ENCODE measurements at places on chromosomes 3 and 15.

DNA sequence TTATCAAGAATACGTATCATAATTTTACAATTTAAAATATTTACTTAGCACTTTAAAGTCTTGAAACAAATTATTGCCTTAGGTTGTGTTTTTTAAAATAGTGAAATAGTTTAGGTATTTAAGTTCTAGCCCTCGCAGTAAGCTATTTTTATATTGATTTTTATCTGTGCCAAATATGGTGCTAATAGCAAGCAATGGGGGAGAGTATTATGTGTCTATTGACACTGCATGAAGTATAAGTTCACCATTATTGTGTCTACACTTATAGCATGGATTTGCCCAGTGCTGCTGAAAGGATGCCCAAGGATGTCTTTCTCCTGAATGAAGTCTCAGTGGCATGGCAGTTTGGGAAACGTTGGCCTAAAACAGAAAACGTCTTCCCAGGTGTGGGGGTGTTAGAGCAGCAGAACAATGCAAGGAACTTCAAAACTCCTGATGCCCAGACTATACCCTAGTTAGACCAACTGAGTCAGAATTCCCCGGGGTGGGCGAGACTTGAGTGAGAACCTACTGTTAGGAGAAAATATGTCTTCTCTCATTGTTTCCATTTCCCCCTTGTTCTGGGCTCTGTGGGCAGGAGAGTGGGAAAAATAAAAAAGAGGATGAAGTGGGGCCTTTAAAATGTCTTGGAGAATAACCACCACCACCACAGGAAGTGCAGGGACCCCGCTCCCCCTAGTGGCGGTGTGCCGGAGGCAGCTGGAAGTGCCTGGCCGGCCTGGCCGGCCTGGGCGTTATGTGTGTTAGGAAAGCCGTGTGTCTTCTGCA is 104.2 kb upstream of the SLC7A14 start:
- peak; percentile 50 for DNase-seq

GRCh38 chr3:108133858-108134554 is 43.2 kb upstream of the CD47 start:
- no peak for DNase-seq

DNA sequence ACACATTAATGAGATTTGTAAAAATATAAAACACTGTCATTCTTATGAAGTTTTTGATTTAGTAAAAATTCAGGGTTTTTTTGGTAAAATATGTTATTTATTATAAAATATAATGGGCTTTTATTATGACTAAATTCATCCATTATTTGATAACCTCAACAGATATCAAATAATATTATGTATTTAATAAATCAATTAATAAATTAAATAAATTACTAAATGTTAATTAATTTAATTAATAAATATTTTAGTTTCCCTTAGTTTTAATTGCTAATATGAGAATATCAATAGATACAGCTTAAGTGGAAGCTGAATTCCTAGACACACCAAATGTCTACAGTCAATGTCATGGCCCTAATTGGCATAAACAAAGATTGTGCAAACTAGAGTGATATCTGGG is 82.3 kb upstream of the DGKG start:
- no peak for DNase-seq

DNA sequence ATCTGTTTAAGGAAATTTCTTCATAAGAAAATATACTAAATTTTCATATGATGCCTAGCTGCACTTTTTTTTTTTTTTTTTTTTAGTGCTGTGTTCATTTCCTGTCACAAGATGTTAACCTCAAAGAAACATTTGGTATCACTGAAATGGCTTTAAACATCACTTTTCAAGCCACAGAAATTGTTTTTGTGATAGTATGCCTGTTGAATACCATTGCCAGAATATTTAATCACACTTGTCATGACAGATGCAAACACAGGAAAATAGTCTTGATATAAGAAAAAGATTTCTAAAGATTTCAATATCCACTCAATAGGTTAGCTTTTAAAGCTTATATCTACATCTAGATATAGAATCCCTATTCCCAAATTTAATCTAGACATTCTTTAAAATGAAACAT is 608.5 kb upstream of the AGTR1 start:
- no peak for DNase-seq

DNA sequence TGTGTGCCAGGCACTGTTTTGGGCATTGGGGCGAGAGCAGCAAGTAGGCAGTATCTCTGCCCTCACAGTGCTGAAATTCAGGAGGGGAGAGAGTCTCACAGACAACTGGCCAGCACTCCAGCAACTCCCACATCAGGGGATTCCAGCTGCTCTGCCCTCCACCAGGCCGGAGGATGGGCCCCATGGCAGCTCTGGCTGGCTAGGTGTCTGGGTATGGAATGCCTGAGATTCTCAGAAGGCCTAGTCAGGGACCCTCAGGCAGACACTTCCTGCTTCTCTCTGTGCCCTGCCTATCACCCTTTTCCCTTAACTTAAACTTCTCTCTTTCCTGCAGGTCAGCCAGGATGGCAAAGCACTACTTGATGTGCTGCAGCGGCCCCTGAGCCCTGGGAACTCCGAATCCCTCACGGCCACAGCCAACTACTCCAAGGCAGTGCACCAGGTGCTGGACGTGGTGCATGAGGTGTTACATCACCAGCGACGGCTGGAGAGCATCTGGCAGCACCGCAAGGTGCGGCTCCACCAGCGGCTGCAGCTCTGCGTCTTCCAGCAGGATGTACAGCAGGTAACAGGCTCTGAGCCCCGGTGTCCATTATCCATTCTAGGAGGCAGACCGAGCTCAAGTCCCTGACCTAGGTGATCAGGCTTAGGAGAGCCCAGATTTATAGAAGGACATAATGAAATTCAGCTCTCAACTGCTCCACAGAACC is 342.2 kb upstream of the ROPN1 start:
- DNase-seq = no peak

- DNase-seq = no peak
Observed at GRCh38 chr3:58041826-58042324, 33.7 kb downstream of the FLNB start.

- no peak for DNase-seq
Observed at GRCh38 chr3:165211721-165212120, 15.5 kb upstream of the SLITRK3 start.

DNA sequence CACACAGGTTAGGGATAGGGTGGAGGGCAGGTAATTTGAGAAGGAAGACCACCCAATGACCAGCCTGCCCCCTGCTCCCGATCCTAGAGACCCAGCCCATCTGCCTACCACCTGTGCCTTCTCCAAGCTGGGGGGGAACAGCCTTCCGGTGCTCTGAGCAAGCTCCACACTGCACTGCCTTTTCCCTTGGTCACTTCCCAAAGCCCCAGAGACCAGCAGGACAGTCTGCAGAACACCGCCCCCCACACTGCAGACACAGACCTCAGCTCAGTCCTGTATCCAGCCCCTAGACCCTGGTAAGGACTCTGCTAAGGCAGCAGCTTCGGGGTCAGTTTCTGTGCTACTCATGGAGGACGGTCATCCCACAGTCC is 156.9 kb downstream of the MEGF11 start:
- DNase-seq = no peak

DNA sequence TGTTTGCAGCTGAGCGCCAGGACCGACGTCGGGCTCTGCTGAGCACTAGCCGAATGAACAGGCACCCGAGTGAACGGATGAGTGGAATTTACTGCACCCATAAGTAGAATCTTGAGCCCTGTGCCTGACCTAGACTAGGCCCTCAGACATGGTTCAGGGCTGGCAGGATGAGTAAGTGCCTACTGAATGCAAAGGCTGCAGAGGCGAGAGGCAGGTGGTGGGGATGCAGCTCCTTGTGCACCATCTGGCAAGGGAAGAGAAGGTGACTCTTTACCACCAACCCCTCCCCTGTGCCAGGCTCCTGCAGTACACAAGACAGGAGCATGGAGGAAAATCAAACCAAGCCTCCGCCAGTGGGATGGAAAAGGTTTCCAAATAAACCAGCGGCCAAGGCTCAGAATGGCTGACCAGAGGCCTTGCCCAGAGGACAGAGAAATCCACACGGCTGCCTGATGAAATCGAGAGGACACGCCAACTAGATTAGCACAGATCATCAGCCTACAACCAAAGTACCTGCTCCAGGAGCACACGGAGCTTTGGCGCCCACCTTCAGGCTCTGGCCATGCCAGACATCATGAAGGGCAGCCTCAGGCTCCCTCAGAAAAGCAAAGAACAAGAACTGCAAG is 141.7 kb upstream of the IQSEC1 start:
- no peak for DNase-seq

- no peak for DNase-seq
Observed at GRCh38 chr3:43632269-43632733, 10.5 kb upstream of the ANO10 start.

- no peak for DNase-seq
Observed at GRCh38 chr15:30954674-30955073, 36.8 kb downstream of the MTMR10 start.

DNA sequence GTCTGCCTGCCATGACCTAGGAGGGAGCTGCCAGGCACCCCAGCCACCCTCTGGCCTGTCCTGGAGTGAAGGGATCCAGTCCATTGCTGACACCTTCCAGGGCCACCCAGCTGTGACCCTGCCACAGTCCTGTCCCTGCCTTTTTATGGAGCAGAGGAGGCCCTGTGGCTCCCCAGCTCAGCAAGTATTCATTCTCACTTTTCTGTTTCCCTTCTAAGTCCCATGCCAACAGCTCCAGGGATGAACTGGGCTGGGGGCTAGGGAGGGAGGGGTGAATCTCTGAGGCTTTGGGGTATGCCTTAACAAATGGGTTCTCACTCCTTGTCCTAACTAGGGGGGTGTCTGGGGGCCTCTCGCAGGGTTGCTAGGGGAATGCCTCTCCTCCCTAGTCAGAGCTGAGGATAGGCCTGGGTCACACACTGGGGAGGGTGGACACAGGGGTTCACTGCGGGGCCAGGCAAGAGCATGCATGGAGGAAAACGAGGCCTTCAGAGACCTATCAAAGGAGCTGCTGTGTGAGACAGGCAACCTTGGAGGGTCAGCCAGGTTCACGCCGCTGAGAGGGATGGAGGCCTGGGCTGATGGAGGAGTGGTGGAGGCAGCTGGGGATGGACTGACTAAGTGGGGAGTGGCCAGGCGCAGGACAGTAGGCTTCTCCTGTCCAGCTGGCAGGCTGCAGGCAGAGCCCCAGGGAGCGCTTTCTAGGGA is 31.8 kb downstream of the EPHB3 start:
- no peak for DNase-seq

DNA sequence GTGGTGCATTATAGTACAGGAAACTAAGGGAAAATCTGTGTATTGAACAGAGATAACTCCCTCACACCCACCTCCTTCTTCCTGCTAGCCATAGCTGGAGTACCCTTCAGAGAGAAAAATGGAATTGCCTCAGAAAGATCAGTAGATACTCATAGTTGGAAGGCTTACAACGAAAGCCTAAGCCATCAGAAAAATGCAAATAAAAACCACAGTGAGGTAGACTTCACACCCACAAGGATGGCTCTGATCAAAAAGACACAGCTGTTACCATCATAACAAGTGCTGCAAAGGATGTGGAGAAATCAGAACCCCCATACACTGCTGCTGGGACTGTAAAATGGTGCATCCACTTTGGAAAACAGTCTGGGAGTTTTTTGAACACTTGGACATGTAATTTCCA is 7.4 kb upstream of the DLG1 start:
- no peak for DNase-seq

GRCh38 chr3:111072031-111072921 is 660 bp downstream of the NECTIN3 start:
- peak; percentile 11 for DNase-seq

DNA sequence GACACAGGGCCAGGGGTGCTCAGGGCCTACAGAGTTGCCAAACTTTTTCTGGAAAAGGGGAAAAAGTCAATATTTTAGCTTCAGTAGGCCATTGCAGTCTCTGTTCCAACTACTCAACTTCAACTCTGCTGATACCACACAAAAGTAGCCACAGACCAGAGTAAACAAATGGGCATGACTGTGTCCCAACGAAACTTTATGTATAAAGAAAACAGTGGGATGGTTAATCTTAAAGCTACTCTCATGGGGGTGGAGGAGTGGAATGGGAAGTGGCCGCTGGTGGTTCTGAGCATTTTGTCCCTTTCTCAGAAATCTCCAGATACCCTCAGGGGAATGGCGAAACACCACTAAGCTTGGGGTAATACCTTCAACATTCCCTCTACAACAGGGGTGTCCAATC is 69.9 kb downstream of the OSBPL10 start:
- DNase-seq = no peak

- DNase-seq = no peak
Observed at GRCh38 chr3:141442446-141442845, 44.4 kb upstream of the RASA2 start.

DNA sequence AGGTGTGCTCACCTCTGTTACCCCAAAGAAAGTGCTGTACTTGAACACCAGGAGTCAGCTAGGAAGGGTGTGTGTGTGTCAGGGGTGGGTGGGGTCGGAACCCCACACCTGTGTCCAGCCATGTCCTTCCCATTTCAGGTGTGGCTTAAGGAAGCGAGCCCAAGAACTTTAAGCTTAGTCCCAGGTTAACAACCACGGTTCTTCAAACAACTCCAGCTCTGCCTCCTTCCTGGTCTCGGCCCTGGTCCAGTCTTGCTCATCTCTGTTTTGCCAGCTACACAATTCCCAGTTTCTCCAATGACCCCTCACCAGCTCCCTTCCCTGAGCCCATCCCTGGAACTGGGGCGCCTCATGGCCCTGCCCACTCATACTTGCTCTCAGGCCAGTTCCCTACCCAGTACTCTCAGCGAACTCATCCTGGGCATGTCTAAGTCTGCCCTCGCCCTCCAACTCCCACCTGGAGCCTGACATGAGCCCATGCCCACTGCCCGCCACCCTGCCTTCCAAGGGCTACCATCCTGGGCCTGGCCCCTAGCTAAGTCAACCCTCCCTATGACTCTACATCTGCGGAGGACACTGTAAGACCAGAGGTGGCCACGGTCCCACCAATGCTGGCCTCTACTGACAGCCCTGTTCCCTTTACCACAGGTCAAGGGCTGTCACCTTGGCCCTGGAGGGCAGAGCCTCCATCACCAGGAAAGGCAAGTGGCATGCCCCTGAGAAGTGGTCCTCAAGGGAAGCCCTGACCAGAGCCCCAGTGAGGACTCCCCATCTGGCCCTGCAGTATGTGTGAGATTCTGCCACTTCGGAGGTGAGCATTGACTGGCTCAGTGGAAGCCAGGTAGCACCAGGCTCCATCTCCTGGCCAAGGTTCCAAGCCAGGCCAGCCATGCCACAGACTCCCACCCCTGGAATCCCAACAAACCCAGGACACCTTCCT is 9.2 kb downstream of the POC1A start:
- no peak for DNase-seq

- no peak for DNase-seq
Observed at GRCh38 chr15:61205346-61205921, 23.7 kb downstream of the RORA start.
